ENCODE measurements at places on chromosomes 4 and X.

GRCh38 chr4:8112672-8113071 lies 45.9 kb downstream of the ABLIM2 start:
- DNase-seq, result no peak

- DNase-seq, result no peak
Observed at GRCh38 chr4:102543030-102543928, 42.1 kb downstream of the NFKB1 start.

DNA sequence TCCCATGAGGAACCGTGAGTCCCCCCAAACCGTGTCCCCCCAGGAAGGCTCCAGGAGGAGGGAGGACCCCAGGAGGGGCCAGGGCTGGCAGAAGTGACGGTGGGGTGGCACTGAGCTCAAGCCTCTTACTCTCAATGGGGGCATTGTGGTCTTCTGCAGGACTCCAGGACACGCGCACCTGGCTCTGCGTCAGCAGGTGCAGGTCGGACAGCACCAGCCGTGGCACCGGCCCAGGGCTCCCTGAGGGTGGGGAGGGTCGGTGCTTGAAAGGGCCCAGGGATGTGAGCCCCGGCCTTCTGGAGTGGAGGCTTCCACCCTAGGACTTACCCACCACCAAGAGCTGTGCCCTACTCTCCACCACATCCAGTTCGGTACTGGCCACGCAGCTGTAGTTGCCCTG lies 18.3 kb downstream of the L1CAM start:
- DNase-seq, result no peak

DNA sequence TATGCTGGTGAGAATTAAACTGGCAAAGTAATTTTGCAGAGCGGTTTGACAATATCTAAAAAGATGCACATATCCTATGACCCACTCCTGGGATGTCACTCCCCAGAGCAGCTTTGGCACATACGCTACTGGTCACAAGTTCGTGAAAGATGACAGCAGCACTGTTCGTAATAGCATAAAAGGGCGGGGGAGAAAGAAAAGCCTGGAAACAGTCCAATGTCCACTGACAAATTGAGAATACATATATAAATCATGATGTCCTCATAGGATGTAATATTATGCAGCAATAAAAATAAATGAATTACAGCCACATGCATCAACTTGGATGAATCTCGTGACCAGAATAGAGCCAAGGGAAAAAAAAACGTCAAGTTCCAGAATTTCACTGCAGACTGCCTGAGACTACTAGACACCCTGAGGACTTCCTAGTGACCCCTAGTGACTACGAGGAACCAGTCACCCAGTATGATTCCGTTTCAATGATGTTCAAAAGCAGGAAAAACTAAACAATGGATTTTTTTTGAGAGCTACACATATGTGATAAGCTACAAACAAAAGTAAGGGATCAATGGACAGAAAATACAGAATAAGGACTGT lies 1.8 kb downstream of the PCSK1N start:
- DNase-seq, result no peak

- DNase-seq, result no peak
Observed at GRCh38 chr4:72358483-72358882, 210.5 kb downstream of the ADAMTS3 start.

DNA sequence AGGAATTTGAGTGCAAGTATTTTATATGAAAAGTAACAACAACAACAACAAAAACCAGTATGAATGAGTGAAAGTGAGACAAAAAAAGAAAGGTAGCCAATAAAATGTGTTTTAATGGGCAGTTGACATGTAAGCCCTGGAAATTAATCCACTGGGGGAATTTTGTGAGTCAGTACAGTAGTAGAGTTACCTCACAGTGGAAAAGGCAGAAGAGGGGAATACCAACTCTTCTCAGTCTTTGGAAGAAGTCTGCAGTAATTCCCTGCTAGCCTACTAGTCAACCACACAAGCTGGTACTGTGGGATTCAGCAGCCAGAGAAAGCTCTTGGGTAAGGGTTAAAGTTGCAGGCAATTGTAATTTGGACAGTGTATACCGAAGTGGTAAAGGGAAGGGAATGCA lies 76.3 kb upstream of the IL15 start:
- DNase-seq, result no peak

DNA sequence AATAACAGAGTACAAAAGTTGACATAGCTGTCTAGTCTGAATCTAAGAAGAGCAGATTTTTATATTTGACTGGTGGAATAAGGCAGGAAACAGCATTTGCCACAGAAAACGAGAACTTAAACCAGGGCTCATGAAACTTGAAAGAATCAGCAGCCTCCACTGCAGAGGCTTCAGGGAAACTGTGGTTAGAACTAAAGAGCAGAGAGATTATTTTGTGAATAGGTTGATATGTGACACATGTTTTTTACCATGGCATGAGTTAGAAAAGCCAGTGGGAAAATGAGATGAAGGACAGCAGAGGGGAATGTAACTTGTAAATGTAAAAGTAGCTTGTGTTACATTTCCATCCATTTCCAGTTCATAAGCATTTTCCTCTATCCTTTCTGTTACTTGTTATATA lies 63.7 kb upstream of the CAMK2D start:
- DNase-seq, result no peak

GRCh38 chrX:28223469-28223868 lies 242.2 kb upstream of the DCAF8L1 start:
- DNase-seq, result no peak

- DNase-seq, result no peak
Observed at GRCh38 chr4:102022343-102022742, 231.8 kb downstream of the BANK1 start.

DNA sequence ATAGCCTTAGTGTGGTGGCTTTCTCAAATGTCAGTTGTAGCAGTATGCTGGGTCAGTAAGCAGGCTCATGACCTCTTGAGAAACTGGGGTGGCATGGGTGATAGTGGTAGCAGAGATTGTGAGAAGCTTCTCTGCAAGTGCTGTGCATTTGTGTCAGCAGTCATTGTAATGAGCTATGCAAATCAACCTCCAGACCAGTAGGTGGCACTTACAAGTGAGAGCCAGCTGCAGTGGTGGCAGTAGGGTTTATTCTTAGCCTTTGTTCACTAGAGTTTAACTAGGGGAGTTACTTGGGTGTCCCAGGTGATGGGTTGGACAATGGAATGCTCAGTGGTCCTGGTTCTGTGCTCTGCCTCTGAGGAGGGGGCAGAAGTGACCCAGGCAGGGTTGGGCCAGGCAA lies 818.7 kb downstream of the PCDH7 start:
- DNase-seq, result no peak
